ENCODE measurements at places on chromosomes 5 and 9.

GRCh38 chr9:101073122-101073521 is 44.6 kb downstream of the PLPPR1 start:
- DNase-seq, result no peak

- no peak for DNase-seq
Observed at GRCh38 chr5:144857454-144857853, 686.8 kb downstream of the KCTD16 start.

DNA sequence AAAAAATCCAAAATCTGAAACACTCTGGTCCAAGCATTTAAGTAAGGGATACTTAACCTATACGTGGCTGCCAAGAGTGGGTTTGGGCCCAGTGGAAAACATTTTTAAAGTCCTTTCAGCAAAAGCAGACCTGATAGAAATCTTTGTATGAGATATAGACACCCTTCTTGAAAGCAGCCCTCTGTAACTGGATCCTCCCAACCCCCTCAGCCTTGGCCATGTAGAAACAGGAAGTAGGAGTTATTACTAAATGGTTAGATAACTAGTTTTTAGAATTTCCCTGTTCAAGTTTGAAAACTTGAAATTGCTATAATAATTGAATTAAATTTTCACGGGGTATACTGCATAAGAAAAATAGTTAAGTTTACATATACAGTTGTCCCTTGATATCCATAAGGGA is 111.3 kb upstream of the PCA3 start:
- no peak for DNase-seq

DNA sequence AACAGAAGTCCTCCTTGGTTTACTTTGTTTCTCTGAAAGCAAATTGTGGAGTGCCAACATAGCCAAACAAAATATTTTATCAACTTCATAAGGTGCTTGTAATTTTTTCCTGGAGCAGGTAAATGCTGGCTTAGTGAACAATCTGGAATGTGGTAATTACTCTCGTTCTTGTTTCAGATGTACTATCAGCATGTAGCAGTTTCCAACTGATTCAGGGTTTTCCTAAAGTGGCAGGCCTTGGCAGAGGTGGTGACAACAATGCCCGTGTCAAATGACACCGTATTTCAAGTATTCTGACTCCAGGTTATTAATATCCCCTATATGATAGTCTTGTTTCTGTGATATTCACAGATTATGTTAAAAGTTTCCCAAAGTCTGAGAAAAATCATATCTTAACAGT is 1.2 kb downstream of the C9orf72 start:
- no peak for DNase-seq

- no peak for DNase-seq
Observed at GRCh38 chr9:98491828-98492227, 216.9 kb downstream of the GABBR2 start.

DNA sequence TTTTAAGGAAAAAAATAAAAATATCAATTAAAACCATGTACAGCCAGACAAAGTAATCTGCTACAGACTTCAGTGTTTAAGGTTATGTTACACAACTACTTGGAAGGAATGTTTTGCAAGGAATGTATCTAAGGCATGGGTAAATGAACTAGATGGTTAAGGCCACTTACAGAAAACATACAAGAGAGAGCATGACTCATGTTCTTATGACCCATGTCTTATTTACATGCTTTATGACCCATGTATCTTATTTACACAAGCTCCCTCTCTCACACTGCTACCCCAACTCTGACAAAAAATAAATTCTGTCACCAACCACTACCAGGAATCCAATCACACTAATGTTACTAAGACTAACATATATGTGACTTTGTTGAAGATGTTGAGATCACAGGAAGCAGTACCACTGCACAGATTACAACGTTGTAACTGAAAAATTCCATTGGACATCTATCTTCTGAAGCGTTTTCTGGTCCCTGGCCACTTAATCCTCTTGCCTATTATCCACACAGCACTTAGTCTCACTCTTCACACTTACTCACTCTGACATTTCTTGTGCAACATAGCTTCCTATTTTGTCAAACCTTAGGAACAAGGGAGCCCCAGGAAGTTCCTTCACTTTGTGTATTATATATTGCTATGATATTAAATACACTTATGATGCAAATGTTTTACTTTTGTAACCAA is 1630.1 kb upstream of the C9orf72 start:
- no peak for DNase-seq

GRCh38 chr5:35131723-35132122 is 84.0 kb upstream of the AGXT2 start:
- DNase-seq, result no peak

DNA sequence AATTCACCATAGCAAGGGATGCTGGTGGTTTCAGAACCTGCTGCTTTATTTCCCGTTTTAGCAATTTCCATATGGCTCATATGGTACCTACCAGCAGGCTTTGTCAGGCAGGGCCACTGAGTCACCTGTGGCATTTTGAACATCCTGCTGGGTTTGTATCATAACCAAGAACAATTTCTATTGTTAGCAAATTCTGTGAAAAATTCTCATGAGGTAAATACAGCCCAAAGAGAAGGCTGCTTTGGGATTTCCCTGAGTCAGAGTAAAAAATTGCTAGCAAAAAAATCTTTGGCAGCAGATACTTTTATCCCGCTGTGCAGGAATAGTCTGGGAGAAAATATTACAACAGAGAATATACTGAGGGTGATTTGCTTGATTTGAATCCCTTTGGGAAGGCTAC is 52.7 kb downstream of the PRR16 start:
- DNase-seq, result no peak

DNA sequence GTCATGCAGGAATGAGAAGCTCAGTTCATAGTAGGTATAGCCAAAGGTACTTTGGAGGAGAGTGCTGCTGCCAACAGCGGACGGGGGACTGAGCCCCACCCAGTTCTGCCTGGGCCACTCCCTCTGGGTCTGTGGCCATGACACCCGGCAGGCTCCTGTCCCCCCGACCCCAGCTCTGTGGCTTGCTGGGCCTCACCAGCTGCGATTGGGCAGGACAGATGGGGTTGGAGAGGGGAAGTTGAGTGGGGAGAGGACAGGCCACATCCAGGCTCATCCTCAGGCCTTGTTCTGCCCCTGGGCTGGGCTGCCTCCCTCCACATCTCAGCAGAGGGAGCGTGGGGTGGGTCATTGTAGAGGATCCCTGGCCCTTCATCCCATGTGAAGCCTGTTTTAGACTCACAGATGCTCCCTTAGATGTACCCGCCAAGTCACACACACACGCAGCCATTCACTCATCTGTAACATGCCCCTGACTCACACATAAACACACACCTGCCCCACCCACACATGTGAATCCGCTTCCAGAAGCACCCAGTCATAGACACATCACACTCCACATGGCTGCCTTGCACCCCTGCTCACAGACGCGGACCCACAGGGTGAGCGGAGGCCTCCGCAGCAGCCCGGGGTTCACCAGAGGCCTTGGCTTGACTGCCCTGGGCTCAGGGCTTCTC is 48.8 kb downstream of the NTNG2 start:
- no peak for DNase-seq

- DNase-seq, result no peak
Observed at GRCh38 chr5:73985145-73985544, 359.1 kb downstream of the ARHGEF28 start.

DNA sequence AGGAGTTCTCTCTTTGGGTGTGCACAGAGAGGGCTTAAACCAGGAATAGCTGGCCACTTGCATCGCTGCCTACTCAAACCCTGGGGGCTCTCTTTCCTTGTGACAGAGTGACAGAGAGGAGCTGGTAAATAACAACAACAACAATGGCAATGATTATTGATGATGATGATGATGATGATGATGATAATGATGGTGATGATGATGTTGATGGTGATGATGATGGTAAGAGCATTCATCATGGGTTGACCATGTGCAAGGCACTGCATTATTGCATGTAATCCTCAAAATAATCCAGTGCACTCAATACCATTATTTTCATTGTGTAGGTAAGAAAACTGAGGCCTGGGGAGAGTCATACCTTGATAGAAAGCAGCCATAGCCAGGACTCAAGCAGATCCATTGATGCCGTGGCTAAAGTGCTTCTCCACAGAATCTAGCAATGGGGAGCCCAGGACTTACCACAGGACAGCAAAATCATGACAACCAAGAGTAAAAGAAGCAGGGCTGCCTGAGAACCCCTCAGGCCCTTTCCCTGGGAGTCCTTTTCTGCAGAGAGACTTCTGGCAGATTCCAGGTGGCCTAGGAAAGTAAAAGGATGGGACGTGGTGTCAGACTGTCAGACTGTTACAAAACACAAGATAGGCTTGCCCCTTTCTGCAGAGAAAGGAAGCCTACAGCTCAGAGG is 4.8 kb downstream of the FOXI1 start:
- no peak for DNase-seq

DNA sequence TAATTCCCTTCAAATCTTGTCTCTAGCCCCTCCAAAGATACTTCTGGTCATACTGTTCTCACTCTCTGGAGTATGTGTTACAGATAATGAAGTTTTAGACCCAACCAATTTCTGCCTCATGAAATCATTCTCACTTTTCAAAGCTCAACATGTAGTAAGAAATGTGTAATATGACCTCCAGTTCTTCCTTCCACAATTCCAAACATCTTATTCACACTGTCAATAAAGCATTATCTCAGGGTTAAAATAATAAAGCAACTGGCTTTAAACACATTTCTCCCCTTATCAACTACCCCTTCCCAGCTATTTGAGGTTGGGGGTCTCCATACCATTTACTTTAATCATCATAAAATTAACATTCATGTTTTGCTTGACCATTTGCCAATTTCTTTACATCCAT is 654.1 kb downstream of the RAB3C start:
- DNase-seq, result no peak

- DNase-seq, result no peak
Observed at GRCh38 chr5:130546211-130546610, 618.8 kb downstream of the HINT1 start.

- DNase-seq, result no peak
Observed at GRCh38 chr9:38355115-38355514, 37.4 kb upstream of the ALDH1B1 start.

GRCh38 chr5:173778152-173778782 is 109.9 kb upstream of the CPEB4 start:
- DNase-seq, result no peak

- DNase-seq, result no peak
Observed at GRCh38 chr9:33129886-33130881, 37.0 kb downstream of the B4GALT1 start.

DNA sequence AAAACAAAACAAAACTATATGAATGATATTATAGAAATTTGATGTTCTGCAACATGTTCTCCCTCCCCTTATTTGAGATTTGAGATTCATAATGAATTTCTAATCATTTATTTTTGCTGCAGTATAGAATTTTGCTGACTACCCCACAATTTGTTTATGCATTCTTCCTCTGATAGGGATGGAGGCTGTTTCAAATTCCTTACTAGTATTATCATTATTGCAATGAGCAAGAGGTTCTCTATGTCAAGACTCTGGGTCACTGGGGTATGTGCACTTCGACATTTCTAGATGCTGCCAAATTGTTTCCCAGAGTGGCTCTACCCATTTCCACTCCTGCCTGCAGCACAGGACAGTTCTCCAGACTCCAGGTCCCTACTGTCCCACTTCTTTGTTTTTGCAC is 54.9 kb upstream of the DAB2IP start:
- no peak for DNase-seq

GRCh38 chr5:1378096-1378495 is 33.2 kb upstream of the CLPTM1L start:
- no peak for DNase-seq

GRCh38 chr5:56517011-56517416 is 283.9 kb upstream of the ANKRD55 start:
- no peak for DNase-seq

DNA sequence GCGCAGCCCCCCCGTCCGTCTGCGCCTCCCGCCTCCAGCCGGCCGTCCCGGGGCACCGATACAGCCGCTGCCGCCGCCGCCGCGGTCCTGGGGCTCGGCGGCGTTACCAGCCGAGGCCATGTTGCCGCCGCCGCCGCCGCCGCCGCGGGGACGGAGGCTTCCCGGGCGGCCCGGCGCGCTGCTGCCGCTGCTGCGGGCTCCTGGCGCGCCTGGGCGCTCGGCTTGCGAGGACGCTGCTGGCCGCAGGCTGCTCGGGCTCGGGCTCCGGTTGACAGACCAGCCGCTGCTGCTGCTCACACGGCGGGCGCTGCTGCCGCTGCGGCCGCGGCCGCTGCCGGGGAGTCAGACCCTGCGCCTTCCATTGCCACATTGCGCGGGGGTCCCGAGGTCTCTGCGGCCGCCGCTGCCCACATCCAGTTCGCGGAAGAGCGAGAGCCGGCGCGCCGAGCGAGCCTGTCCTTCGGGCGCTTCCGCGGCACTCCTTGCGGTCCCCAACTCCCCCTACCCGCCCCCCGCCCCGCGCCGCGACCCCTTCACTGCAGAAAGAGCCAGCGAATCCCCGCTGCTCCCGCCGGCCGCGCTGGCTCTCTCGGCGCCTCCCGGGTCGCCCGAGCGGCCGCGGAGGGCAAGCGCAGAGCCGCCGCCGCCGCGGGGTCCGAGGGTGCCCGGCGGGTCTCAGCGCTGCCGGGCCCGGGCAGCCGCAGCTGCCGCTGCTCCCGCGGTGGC is 8.4 kb downstream of the PTCH1 start:
- no peak for DNase-seq

GRCh38 chr5:96509721-96510350 is 76.8 kb upstream of the PCSK1 start:
- DNase-seq, result no peak

- DNase-seq, result no peak
Observed at GRCh38 chr9:28445211-28445610, 871.9 kb upstream of the C9orf72 start.

GRCh38 chr5:172919525-172920446 is 39.4 kb upstream of the RPL26L1 start:
- no peak for DNase-seq

DNA sequence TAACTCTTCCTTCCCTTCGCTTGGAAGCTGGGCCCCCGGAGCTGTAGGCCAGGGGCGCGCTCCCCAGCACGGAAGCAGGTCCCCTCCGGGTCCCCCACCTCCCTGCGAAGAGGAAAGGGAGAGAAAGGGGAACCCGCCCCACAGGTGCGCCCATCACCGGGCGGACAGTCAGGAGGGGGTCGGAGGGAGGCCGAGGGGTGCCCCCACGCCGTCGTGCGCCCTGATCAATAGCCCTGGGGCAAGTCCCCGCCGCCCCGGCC is 793 bp downstream of the AGPAT2 start:
- no peak for DNase-seq

DNA sequence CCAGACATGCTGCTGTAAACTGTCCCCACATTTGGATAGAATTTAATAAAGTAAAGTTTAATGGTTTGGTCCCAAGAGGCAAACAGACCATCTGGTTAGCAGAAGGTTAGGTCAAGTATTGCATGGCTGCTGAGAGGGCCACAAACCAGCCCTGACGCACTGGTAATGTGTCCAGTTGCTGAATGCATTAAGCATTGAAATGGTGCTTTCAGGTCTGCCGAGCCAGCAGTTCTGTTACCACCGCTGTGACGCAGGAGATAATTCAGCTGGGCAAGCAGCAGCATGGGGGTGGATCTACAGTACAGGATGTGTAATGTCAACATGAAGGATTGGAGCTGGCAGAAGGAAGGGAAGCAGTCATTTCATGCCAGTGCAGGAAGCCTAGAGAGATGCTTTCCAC is 16.0 kb downstream of the ZNF462 start:
- DNase-seq, result no peak

GRCh38 chr5:157714596-157714864 is 16.7 kb upstream of the THG1L start:
- no peak for DNase-seq

GRCh38 chr5:1726469-1726865 is 73.2 kb downstream of the MRPL36 start:
- no peak for DNase-seq

- DNase-seq, result no peak
Observed at GRCh38 chr9:136838314-136839228, 3.7 kb upstream of the AJM1 start.

GRCh38 chr5:160175438-160176218 is 53.7 kb upstream of the FABP6 start:
- no peak for DNase-seq

- no peak for DNase-seq
Observed at GRCh38 chr9:15475923-15476536, 34.7 kb downstream of the PSIP1 start.
